ENCODE measurements at places on chromosomes 7 and 10. TPM values are rescaled to one million over a fixed set of nuclear protein-coding genes. Genes with fewer than 3 reads are reported as not detected.

The OR9A2 gene
- total RNA-seq: not detected

The DENND2A gene
- 0.25 TPM for total RNA-seq

The GRM8 gene
- not detected for total RNA-seq

The SPDYE16 gene
- not detected for total RNA-seq

The AMZ1 gene
- not detected for total RNA-seq

The PDE1C gene
- total RNA-seq: 5.6 TPM
